ENCODE measurements at places on chromosomes 11 and 22.

- DNase-seq = no peak
These were observed 9.4 kb downstream of the DRAP1 start for GRCh38 chr11:65928667-65929066.

DNA sequence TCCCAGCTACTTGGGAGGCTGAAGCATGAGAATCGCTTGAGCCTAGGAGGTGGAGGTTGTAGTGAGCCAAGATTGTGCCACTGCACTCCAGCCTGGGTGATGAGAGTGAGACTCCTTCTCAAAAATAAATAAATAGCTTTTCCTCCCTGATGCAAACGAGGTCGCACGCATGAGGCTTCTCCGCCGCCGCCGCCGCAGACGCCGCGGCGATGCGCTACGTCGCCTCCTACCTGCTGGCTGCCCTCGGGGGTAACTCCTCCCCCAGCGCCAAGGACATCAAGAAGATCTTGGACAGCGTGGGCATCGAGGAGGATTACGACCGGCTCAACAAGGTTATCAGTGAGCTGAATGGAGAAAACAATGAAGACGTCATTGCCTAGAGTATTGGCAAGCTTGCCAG lies 20.0 kb upstream of the RAB39A start:
- no peak for DNase-seq

DNA sequence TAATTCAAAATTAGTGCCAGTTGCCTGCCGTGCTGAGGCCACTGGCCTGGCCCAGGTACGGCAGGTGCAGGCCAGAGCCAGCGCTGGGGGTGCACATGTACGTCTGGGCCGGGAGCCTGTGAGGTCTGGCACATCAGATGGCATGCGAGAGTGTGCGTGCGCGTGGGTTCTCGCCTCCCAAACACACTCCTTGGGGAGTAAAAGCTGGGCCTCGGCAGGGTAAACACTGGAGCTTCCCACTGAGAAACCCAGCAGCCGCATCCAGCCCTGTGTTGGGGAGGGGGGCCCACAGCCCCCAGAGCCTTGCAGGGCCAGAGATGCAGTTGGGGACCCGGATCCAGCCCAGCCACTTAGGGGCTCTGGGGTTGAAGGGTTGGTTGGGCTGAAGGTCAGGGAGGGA lies 37.8 kb downstream of the FLRT1 start:
- DNase-seq = peak; percentile 62

GRCh38 chr11:117799634-117800033 lies 2.6 kb upstream of the DSCAML1 start:
- DNase-seq = no peak

- DNase-seq = no peak
These were observed 991.6 kb downstream of the BRD1 start for GRCh38 chr22:48835857-48836672.

Data from NCI-H2081 (cell line).